DND-41 (cell line): ENCODE measurements at places on chromosomes 2 and 18.

DNA sequence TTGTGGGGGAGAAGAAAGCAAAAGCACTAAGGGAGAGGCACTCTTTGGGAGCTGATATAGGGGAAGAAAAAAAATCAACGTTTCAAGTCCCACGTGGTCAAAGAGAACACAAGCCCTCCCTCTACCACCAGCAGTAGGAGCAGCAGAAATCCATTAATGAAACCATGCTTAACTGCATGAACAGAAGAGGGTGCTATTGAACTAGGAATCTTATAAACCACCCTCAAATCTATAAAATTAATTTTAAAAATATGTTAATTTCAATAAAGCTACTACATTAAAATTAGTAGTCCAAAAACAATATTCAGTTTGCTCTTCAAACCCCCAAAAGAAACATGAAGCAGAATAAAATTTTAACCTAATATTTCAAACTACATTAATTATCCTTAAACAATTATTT is 147.8 kb downstream of the TMEM18 start:
- H3K4me1 ChIP-seq = peaks cover 5% of the 10 kb centered on the region
- 0 out of 2 replicates have a peak overlapping the region, but pooled peaks have one; percentile 9 for H3K27ac ChIP-seq
- H3K36me3 ChIP-seq = no peaks in the 10 kb centered on the region
- H3K4me3 ChIP-seq = no peak overlapping the region
- peak; percentile 54 for DNase-seq
- no peaks in the 10 kb centered on the region for H3K27me3 ChIP-seq

DNA sequence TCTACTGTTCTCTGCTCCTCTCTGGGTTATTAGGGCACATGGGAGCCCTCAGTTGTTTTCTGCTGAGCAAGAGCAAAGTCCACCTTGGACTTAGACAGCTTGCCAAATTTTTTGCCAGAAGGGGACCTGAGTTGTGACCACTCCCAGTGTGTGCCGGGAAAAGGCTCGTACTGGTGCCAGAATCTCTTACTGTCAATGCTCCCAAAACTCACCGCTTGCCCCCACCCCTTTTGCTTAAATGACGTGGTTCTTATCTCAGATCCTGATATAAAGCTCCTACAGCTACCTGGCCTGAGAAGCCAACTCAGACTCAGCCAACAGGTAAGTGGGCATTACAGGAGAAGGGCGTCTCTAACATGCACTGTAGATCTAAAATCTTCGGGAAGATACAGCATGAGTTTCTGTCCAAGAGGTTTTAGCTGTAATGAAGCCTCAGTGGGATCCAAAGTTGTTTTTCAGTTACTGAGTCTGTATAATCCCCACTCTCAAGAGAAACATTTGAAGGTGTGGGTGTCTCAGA is at the start of gene REG1A:
Gene REG1A (plus strand): TSS at position 295 of the 520 bp plus-strand sequence. CDS start 374 bp downstream, outside the sequence.
- DNase-seq = no peak
- no peaks in the 10 kb centered on the region for H3K27me3 ChIP-seq
- H3K4me3 ChIP-seq = no peak within 1 kb of the TSS
- no peak within 1 kb of the TSS for H3K27ac ChIP-seq

GRCh38 chr2:3532941-3533340 is 13.6 kb upstream of the ADI1 start:
- DNase-seq = no peak
- H3K27ac ChIP-seq = no peak overlapping the region
- no peaks in the 10 kb centered on the region for H3K27me3 ChIP-seq
- H3K4me1 ChIP-seq = no peaks in the 10 kb centered on the region
- H3K4me3 ChIP-seq = no peak overlapping the region

GRCh38 chr18:42614619-42615293 is 500.7 kb downstream of the RIT2 start:
- no peak for DNase-seq
- H3K27me3 ChIP-seq = no peaks in the 10 kb centered on the region
- H3K36me3 ChIP-seq = no peaks in the 10 kb centered on the region
- no peaks in the 10 kb centered on the region for H3K4me1 ChIP-seq
- H3K27ac ChIP-seq = no peak overlapping the region

GRCh38 chr2:63301481-63301880 is 250.9 kb downstream of the OTX1 start:
- H3K27ac ChIP-seq = no peak overlapping the region
- DNase-seq = peak; percentile 47
- H3K36me3 ChIP-seq = peaks cover 10% of the 10 kb centered on the region
- H3K4me1 ChIP-seq = no peaks in the 10 kb centered on the region

GRCh38 chr2:71226096-71226964 is 573 bp downstream of the PAIP2B start:
- no peak overlapping the region for H3K4me3 ChIP-seq

DNA sequence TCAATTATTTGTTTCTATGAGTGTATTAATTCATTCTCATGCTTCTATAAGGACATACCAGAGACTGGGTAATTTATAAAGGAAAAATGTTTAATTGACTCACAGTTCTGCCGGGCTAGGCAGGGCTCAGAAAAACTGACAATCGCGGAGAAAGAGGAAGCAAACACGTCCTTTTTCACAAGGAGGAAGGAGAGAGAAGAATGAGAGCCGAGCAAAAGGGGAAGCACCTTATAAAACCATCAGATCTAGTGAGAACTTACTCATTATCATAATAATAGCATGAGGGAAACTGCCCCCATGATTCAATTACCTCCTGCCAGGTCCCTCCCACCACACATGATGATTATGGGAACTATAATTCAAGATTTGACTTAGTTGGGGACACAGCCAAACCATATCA is 294.0 kb downstream of the DSC3 start:
- H3K27me3 ChIP-seq = no peaks in the 10 kb centered on the region
- no peak overlapping the region for H3K27ac ChIP-seq
- DNase-seq = no peak
- no peaks in the 10 kb centered on the region for H3K4me1 ChIP-seq

DNA sequence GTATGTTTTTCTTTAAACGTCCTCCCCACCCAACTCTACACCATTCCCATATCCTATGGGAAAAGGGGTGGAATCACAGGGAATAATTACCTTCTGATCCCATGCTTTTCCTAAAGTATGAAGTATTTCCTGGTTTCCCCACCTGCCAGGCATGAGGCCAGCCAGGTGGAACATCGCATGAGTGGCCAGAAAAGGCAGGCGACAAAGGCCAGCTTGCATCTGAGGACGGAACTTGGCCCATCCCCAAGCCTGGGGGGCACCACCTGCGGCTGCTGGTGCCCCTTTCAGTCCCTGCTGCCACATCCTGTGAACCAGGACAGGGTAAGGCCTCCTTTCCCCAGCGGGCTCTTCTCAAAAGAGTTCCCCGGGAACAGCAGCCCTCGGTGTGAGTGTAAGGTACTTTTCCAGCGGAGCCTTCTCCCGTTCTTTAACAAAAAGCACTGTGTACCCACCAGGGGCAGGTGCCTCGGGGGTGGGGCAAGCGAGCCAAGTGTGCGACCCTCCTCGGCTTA is 1.2 kb upstream of the ERFE start:
- no peaks in the 10 kb centered on the region for H3K27me3 ChIP-seq
- no peak overlapping the region for H3K4me3 ChIP-seq
- no peaks in the 10 kb centered on the region for H3K36me3 ChIP-seq
- H3K27ac ChIP-seq = no peak overlapping the region
- no peak for DNase-seq
- no peaks in the 10 kb centered on the region for H3K4me1 ChIP-seq

- H3K4me1 ChIP-seq = no peaks in the 10 kb centered on the region
- H3K27me3 ChIP-seq = peaks cover under 1% of the 10 kb centered on the region
- no peak for DNase-seq
- no peak overlapping the region for H3K27ac ChIP-seq
- no peak overlapping the region for H3K4me3 ChIP-seq
- H3K36me3 ChIP-seq = no peaks in the 10 kb centered on the region
Measured at GRCh38 chr18:58619596-58619930, 9.3 kb downstream of the ALPK2 start.

DNA sequence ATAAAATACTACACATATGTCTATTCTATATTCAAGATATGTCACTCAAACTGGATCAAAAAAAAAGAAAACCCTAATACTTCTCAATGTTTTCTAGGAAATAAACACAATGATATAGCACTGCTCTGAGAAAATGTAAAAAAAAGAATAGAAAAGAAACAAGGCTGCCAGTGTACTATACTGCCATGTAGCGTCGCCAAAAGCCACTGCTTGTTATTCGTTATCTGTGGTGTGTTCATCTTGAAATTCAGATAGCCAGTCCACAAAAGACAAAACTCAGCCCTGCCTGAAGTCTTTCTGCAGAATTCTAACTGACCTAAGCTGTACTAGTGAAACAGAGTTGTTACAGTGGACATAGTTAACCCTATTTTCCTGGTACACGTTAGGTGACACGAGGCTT is 12.2 kb upstream of the YPEL5 start:
- DNase-seq = no peak
- H3K4me1 ChIP-seq = no peaks in the 10 kb centered on the region
- H3K27ac ChIP-seq = no peak overlapping the region
- no peaks in the 10 kb centered on the region for H3K36me3 ChIP-seq

DNA sequence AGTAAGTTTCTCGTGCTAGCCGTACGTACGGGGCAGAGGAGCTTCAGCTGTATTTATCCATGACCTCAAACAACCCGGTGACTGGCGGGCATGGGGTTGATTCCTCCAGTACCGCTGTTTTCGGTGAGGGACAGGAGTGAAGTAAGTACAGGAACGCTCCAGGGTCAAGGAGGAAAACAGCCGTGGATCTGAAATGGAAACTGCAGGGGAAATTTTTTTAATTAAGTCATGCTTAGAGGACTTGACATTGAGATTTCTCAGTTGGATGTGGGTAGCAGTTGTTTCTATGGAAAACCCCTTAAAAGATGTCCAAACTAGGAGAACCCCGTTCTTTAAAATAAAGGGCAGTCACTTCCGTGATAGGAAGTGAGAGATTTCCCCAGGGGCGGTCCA is 1.2 kb downstream of the RAB12 start:
- H3K4me1 ChIP-seq = peaks cover 29% of the 10 kb centered on the region
- H3K4me3 ChIP-seq = peak overlapping the region; percentile 84; the same call in 1 of the 2 replicates
- peaks cover 17% of the 10 kb centered on the region for H3K36me3 ChIP-seq
- no peak for DNase-seq
- H3K27me3 ChIP-seq = no peaks in the 10 kb centered on the region
